ENCODE measurements at places on chromosomes 7 and 10. TPM values are rescaled to one million over a fixed set of nuclear protein-coding genes. Genes with fewer than 3 reads are reported as not detected.

Gene GHRHR
- total RNA-seq: not detected

Gene SYT15B
- total RNA-seq: 4.0 TPM

Gene OPN4
- total RNA-seq: not detected

Gene TEX36
- not detected for total RNA-seq

Gene CWF19L1
- 30.8 TPM for total RNA-seq

Gene TLX1
- not detected for total RNA-seq

Gene GARIN1A
- total RNA-seq: 0.49 TPM

Gene MYPN
- total RNA-seq: 7.0 TPM

Gene SFRP4
- total RNA-seq: 116 TPM

Gene ZP3
- total RNA-seq: 0.82 TPM

Gene MINPP1
- total RNA-seq: 42.3 TPM

Gene NEUROG3
- not detected for total RNA-seq

Gene PALS2
- total RNA-seq: 45.1 TPM

Gene PNLIP
- total RNA-seq: not detected

Gene CNNM1
- total RNA-seq: 2.4 TPM

Gene SLC18A3
- total RNA-seq: 1.3 TPM

Gene EGFR
- total RNA-seq: 44.1 TPM

Gene TACR2
- total RNA-seq: not detected

Gene LARP4B
- 54.6 TPM for total RNA-seq

Gene GBX1
- total RNA-seq: not detected

Gene ELFN1
- total RNA-seq: 21.5 TPM

Gene C10orf53
- not detected for total RNA-seq

Gene NRCAM
- total RNA-seq: 171 TPM

Gene LMBR1
- total RNA-seq: 120 TPM

Gene AKR1E2
- 22.1 TPM for total RNA-seq

Gene ANKRD61
- total RNA-seq: not detected

Gene TMEM254
- total RNA-seq: 25.6 TPM

Gene PSAP
- total RNA-seq: 674 TPM

Gene STAM
- total RNA-seq: 42.2 TPM

Gene CROT
- 40.0 TPM for total RNA-seq

Gene HECW1
- 11.8 TPM for total RNA-seq

Gene ITIH5
- total RNA-seq: 49.9 TPM

Gene CPA4
- 3.6 TPM for total RNA-seq

Gene OR9A2
- total RNA-seq: not detected

Gene FAM13C
- 39.7 TPM for total RNA-seq

Gene FAM131B
- 13.0 TPM for total RNA-seq

Gene MRC1
- 9.5 TPM for total RNA-seq

Gene CTAGE15
- total RNA-seq: 1.8 TPM

Gene BAZ1B
- 90.4 TPM for total RNA-seq

Gene C7orf25
- total RNA-seq: 13.9 TPM

Gene RHOBTB1
- total RNA-seq: 41.4 TPM

Gene PLXDC2
- 65.8 TPM for total RNA-seq

Gene RELN
- 144 TPM for total RNA-seq

Gene CHN2
- total RNA-seq: 62.5 TPM

Gene AFAP1L2
- 19.6 TPM for total RNA-seq

Gene PTER
- 8.0 TPM for total RNA-seq

Gene STAMBPL1
- 25.1 TPM for total RNA-seq

Gene NFKB2
- 16.2 TPM for total RNA-seq

Gene SKIDA1
- total RNA-seq: 11.4 TPM

Gene NRG3
- total RNA-seq: 7.9 TPM

Gene MLXIPL
- total RNA-seq: 0.82 TPM

Data from camera-type eye (tissue), 1 donor.